ENCODE measurements at places on chromosomes 5 and 9.

- no peak for DNase-seq
Observed at GRCh38 chr9:73074176-73074708, 77.4 kb upstream of the ANXA1 start.

- DNase-seq, result no peak
Observed at GRCh38 chr9:20351715-20352114, 270.6 kb downstream of the MLLT3 start.

DNA sequence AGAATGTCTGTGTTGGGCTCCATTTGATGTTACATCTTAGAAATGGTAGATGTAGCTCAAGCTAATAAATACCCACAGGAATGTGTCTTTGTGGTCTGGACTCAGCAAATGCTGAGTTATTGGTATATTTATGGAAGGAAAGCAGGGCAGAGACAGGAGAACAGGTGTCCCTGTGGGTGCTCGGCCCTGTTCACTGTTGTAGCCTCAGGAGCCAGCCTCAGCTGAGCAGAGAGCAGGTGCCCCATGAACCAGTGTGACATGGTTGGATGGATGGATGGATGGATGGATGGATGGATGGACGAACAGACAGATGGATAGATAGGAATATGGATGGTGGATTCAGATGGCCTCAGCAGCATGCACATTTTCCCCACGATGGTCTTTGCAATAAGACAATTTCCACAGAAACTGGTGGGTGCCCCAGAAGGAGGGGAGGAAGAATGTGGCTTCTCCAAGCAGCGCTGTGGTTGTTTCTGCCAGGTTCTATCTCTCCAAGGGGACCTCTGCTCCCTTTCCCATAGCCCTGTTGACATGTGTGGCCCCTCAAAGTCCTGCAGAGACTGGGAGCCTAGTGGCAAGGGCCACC lies 8.2 kb upstream of the IRF1 start:
- no peak for DNase-seq

DNA sequence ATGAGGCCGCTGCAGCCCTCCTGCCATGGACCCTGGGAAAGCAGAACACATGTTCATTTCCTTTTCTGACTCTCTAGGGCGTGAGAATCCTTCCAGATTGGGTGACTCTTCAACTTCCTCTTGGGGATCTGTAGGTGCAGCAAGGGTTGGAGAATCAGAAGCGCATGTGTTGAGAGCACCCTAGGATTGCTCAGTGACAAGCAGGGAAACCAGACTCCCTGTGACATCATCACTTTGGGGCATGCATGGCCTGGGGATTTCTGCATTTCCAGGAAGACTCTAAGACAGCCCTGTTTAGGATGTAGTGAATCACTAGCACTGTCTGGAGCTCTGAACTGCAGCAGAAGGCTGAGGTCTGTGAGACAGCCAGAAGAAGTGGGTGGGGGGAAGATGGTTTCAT lies 15.1 kb upstream of the LCP2 start:
- peak; percentile 27 for DNase-seq

DNA sequence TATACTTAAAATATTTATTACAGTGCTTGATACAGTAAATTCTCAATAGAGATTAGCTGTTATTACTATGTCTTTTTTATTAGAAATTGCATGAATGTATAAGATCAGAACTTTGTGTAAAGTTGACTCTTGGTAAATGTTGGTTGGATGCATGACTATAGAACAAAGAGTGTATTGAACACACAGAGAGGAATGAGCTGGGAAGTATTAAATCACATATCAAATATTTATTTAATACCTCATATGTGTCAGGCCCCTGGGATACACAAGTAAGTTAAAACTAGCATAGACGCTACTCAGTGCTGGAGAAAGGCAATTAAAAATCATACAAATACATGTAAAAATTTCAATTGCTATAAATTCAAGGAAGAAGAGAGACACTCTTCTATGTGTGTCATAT lies 550.7 kb upstream of the TLE4 start:
- DNase-seq, result no peak

- DNase-seq, result no peak
Observed at GRCh38 chr9:121708768-121709488, 57.5 kb downstream of the DAB2IP start.

DNA sequence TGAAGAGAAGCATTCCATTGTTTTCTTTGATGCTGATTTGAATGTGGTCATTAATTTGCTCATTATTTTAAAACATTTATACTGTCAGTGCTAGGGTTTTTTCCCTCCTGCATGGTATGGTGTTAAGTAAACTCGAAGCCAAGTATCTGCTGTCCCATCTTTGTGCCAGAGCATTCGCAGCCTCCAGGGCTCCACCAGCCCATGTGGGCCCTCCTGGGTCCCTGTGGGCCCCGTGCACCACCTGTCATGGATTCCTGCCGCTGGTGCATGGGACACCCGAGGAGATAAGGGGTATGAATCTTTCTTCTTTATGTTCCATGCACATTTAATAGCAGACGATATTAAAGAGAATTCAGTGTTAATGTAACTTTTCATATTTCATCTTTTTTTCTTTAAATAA lies 95.1 kb downstream of the TRIO start:
- no peak for DNase-seq
